Osteoblast (primary cell): ENCODE measurements at places on chromosomes 11 and 22. TPM values are rescaled to one million over a fixed set of nuclear protein-coding genes. Genes with fewer than 3 reads are reported as not detected.

- DNase-seq = no peak
These were observed 31.8 kb upstream of the GUCY1A2 start for GRCh38 chr11:107050121-107050520.

- no peak for DNase-seq
These were observed 532.3 kb downstream of the BRD1 start for GRCh38 chr22:49295465-49295743.

- DNase-seq = peak; percentile 5
These were observed 39.7 kb downstream of the YWHAH start for GRCh38 chr22:31983911-31984656.

GRCh38 chr22:42786606-42787356, 66.1 kb upstream of the A4GALT start:
- DNase-seq = no peak

- no peak for DNase-seq
These were observed 9.7 kb downstream of the EHF start for GRCh38 chr11:34630544-34630943.

DNA sequence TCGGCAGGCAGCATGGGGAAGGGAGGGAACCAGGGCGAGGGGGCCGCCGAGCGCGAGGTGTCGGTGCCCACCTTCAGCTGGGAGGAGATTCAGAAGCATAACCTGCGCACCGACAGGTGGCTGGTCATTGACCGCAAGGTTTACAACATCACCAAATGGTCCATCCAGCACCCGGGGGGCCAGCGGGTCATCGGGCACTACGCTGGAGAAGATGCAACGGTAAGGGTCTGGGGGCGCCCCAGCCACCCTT, 204 bp downstream of the FADS2 start:
- no peak for DNase-seq

The DDIAS gene
- total RNA-seq = 1.5 and 1.8 TPM in 2 replicates

The CDPF1 gene
- total RNA-seq = 12.7 and 15.0 TPM in 2 replicates

GRCh38 chr22:38300197-38300945, 16.9 kb downstream of the CSNK1E start:
- no peak for DNase-seq

GRCh38 chr11:78952175-78952574, 377.5 kb upstream of the NARS2 start:
- no peak for DNase-seq

DNA sequence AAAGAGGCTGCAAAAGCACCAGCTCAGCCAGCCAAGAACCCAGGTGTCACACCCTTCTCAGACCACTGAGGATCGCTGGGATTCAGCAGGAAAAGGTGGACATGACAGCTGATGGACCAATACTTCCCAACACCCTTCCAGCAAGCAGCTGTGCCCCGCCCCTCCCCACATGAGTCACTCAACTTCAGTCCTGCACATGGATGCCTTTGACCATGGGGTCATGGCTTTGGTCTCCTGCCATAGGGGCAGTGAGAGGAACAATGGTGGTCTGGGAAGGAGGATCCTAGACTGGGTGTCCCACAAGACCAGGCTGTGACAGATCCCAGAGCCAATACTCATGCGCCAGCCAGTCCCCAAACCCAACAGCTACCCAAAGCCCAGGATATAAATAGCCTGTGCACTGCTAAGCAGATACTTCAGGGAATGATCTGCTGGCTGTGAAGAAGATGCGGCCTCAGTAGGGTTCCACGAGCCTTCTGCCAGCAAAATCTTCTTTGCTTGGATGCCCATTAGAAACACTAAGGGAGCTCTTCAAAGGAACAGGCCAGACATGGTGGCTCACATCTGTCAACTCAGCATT, 5.5 kb upstream of the RGL4 start:
- no peak for DNase-seq

DNA sequence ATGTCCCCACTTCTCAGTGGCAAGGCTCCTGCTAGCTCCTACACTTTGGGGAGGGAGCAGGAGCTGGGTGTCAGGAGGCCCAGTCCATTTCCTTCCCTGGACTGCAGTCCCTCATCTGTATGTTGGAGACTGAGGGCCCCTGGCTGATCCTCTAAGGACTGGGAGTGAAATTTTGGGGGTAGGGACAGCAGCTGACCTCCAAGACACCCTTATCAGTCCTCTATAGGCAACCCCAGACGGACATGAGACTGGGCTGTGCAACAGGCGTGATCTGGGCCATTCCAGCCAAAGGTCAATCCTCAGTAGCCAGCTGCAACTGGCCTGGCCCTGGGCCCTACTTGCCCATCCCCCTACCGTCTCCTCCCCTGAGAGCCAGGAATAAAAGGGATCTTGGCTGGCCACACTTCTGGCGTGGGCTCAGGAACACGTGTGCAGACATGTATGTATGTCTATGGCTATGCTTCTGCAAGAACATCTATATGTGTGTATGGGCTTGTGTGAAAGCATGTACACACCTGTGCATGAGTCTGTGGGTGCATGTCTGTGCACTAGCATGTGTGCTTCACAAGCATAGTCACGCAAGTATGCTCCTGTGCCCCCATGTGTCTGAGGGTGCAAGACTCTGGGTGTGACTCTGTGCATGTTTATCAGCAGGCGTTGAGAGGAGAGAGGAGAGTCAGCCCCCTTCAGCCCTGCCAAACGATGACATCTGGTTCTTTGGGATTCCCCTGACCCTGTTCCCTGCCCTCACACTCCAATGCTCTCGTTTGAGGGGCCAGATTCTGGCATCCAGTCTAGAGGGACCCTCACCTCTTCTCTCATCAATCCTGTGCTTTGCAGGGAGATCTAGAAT, 24.6 kb upstream of the DGAT2 start:
- no peak for DNase-seq

The GGTLC2 gene
- total RNA-seq = not detected in 2 replicates
